ENCODE measurements at places on chromosomes 6 and 20.

DNA sequence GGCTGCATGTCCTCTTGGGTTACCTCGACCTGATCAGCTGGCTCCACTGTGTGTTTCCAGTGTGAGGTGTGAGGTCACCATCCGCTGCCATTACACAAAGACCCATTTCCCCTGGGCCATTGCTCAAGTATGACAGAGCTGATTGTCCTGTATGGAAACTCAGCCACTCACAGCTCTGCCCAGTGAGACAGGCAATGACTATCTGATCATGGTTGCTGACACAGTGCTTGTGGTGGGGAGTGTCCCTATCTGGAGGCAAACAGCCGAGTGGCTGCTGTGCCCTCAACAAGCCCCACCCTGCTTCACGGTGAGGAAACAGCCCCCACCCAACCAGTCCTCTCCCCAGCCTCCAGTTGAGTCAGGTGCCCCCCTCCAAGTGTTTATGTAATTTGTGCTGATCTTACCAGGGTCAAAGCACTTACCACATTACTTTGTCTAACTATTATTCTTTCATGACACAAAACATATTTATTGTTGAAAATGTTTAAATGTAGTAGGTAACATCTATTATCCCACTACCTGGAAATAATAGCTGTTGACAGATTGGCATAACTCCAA, 11.7 kb upstream of the MAPK13 start:
- no peak for DNase-seq

- DNase-seq = no peak
These were observed 2.0 kb upstream of the NPEPL1 start for GRCh38 chr20:58690396-58691135.

DNA sequence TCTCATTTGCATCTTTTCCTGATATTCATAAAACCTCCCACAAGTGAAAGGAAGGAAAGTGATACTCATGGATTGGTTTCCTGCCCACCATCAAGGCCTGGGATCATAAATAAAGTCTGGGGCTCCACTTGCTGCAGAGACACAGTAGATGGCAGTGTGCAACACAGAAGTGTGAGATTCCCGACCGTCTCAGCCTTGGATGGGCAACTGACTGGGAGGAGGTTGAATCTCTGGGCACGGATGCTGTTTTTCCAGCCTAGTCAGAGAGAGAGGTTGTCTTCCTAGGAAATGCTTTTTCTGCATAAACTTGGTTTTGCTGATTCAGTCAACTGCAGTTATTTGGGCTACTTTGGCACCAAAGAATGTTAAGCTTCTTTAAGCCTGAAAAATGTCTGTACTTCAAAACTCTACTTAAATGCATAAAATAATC, 9.9 kb upstream of the RFPL4B start:
- no peak for DNase-seq

DNA sequence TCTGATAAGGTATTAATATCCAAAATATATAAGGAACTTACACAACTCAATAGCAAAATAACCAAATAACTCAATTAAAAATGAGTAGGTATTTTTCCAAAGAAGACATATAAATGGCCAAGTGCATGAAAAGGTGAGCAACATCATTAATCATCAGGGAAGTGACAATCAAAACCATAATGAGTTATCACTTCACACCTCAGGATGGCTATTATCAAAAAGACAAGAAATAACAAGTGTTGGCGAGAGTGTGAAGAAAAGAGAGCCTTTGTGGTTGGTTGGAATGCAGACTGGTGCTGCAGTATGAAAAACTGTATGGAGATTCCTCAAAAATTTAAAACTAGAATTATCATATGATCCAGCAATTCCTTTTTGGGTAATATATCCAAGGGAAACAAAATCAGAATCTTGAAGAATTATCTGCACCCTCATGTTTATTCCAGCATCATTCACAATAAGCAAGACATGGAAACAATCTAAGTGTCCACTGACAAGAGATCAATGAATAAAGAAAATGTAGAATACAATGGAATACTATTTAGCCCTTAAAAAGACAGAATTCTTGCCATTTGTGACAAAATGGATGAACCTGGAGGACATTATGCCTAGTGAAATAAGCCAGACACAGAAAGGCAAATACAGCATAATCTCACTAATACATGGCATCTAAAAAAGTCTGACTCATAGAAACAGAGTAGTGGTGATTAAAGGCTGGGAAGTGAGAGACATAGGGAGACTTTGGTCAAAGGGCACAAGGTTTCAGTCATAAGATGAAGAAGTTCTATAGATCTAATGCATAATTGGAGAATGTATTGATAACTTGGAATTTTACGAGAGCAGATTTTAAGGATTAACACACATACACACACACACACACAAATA, 175.6 kb downstream of the FOXA2 start:
- no peak for DNase-seq

DNA sequence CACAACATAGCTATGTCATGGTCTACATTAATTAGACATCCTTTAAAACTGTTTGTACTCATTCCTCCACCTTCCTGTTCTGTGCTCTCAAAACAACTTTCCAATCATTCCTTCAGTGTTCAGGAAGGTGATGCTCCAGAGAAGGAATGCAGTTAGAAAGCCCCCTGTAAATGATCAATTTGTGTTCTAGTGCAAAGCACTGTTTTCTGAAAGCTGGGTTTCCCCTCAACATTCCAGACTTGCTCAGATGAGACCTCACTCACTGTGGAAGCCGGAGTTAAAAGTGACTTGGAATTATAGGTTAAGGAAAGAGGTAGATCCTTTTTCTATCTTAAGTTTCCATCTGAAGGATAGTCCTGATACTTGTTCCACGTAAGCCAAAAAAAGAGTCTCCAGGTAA, 95.9 kb downstream of the BMP2 start:
- DNase-seq = no peak

DNA sequence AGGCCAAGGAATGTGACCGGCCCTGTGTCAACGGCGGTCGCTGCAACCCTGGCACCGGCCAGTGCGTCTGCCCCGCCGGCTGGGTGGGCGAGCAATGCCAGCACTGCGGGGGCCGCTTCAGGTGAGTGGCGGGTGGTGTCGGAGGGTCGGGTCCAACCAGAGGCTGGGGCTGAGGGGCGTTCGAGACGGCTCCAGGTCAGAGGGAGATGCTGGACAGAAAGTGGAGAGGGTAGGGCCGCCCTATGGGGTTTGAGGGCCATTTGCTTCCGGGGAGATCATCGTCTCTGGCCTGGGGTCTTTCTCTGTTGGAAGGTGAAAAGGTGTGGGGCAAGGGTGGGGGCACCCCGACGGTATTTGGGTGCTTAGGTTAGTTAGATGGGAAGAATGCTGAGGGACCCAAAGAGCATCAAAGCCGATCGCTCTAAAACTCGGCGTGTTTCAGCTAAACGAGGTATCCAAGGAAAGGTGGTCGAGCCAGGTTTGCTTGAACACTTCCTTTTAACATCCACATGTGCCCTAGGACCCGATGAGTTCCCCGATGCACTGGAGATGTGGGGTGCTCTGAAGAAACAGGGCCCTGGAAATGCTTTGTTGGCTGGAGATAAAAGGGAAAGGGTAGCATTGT, 691 bp downstream of the ATRN start:
- no peak for DNase-seq

DNA sequence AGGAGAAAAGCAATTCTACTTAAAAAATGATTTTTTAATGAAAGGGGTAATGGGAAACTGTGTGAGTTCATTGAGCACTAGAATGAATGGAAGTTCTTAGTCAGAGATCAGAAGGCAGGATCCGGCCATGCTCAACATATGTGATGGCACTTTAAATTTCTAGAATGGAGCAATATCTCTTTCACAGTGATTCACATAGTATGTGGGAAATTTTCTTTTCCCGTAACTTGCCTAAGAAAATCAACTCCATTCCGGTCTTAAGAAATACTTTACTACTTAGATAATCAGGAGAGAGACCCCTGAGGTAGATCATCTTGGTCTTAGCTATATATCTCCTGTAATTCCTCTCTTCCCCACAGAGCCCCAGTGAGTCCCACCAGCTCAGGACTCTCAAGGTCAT, 131.8 kb downstream of the SCML4 start:
- DNase-seq = no peak

GRCh38 chr6:92270365-92270764, 1149.0 kb downstream of the EPHA7 start:
- no peak for DNase-seq

GRCh38 chr6:163314791-163315470, 99.6 kb upstream of the QKI start:
- no peak for DNase-seq

DNA sequence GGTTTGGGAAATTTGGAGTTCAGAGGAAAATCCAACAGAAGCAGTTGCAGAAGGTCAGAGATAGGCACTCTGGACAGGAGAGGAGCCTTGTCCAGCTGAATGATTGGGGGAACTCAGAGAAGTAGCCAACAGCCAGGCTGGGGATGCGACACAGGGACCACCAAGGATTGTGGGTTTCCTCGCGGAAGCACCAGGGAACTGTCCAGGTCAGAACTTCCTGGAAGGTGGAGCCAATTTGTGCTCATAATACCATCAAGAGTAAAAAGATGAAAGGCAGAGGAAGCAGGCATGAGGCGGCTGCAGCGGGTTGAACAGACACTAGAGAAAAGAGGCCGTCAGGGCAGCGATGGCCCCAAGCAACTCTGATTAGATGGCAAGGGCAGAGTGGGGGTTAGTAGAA, 33.7 kb downstream of the MDFI start:
- no peak for DNase-seq

DNA sequence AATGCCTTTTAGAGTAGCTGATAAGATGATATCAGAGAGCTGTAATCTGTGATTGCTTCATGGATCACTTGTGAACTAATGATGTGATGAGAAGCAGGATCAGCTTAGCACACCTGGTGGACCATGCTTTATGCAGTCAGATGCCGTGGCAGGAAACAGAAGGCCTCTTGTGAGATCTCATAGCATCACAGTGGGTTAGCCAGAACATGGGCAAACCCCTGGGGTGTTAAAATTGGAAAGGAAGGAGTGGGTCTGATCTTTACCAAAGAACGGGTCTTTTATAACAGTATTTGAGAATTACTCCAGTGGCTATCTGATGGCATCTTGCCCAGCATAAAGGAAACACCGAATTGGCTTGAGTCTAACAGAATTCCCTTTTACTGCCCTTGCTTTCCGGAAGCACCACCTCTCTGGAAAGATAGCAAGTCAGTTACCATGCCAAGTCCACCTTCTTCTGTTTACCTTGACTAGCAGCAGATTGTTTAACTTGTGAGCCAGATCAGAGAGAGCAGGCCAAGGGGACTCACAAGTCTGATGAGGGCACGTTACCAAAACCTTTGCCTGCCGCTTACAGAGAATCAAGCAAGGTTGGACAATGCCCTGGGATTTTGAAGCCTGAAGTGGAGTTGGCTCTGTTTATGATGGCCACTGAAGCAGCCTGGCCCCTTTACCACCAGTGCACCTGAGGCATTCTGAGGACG, 20.9 kb upstream of the SRF start:
- no peak for DNase-seq

DNA sequence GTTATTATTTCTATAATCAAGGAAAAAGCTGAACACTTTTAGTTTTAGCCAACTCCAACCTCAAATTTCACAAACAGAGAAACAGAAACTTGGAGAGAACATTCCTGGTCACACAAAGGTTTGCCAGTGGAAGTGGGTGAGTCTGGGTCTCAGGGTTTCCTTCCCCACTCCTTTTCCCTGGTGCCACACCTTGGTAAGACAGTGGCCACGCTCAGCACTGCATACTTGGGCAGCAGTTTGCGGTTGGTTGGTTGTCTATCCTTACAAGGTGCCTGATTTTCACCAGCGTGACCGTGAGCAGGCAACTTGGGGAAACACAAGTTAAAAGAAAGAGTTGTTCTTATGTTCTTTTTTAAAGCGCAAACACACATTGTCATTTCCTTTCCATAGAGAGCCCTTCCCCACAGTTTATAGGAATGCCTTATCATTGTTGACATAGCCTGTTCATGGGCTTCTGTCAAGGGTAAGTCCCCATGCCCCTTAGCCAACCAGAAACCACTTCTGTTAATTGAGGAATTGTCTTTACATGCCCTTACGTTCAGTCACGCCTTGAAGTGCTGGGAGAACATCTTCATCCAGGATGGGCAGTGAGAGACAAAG, 82.2 kb downstream of the RIN2 start:
- no peak for DNase-seq

DNA sequence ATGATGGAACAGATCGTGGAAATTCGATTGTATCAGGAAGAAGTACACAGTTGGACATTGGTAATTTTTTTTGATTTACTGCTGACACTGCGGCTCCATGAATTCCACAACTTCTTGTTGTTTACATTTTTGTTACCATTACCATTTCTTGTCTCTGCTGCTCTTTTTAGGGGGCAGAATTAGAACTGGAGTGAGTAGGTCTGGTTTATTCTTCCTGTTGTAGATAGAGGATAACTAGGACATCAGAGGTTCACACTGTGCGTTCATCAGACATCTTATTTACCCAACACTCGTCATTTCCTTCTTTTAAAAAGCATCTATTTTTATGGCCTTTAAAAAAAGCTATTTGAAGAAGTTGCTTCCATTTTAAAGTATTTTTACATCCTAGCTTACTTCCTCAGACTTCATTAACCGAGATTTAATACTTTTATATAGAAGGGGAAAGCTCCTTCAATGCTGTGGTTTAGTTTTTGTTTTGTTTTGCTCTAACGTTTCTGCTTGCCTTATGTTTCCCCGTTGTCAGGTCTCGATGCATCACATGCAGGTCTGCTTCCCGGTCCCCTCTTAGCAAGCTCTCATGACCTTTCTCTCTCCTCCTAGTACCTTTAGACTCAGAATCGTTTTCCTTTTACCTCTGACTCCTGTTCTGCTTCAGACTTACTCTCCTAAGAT, 139.1 kb downstream of the ARID1B start:
- DNase-seq = no peak

GRCh38 chr20:53021934-53022333, 49.8 kb downstream of the TSHZ2 start:
- no peak for DNase-seq

- no peak for DNase-seq
These were observed 4.6 kb downstream of the CST7 start for GRCh38 chr20:24953621-24954133.

GRCh38 chr20:18543932-18544331, 23.3 kb upstream of the SMIM26 start:
- DNase-seq = no peak

DNA sequence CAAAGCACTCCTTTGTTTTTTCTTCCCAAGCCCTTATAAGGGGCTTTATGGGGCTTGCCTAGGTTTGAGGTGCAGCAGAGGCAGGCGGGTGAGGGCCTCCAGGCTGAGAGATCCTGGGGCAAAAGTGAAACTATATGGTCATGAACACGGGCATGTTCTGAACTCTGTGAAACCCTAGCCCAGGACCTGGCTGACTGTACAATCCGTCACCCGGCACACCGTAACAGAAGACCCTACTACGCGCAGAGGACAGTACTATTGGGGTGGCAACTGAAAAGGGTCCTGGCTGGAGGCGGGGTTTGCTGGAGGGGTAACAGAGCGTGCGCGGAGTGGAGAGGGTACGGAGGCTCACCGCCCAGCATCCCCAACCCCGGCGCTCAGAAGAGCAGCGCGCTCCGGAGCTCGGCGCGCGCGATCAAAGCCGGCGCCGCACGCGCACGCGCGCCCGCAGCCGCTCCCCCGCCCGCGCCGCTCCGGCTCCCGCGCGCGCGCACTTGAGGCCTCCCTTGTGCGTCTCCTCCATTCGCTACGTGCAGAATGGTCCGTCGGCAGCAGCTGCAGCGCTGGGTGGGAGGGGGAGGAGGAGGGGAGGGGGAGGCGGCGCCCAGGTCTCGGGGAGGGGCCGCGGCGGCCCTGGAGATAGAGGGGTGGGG, 54.2 kb downstream of the MRPL14 start:
- peak; percentile 89 for DNase-seq

All from stimulated activated CD4-positive, alpha-beta T cell treated with anti-CD3 and anti-CD28 coated beads, Interleukin-12 subunit alpha, Interleukin-12 subunit beta, amount 100 ng/mL, for 24 hours (primary cell).